Mesothelial cell of epicardium (in vitro differentiated cells): ENCODE measurements at places on chromosomes 1 and 21. TPM values are rescaled to one million over a fixed set of nuclear protein-coding genes. Genes with fewer than 3 reads are reported as not detected.

Gene TP73
- total RNA-seq = 1.0 to 1.4 TPM (median 1.2 TPM) in 3 replicates

Gene C1orf185
- total RNA-seq = not detected in 3 replicates

Gene HEYL
- total RNA-seq = 5.6 to 5.7 TPM (median 5.6 TPM) in 3 replicates

Gene SPATA46
- total RNA-seq = not detected in 3 replicates

Gene NPHS2
- not detected in 3 replicates for total RNA-seq

Gene SLAMF9
- not detected in 3 replicates for total RNA-seq

Gene S100A2
- total RNA-seq = 0.43 to 0.51 TPM in 2 of 3 replicates, not detected in the other

Gene LDLRAD1
- total RNA-seq = not detected in 3 replicates

Gene TBX15
- 0.09 TPM in 1 of 3 replicates, not detected in the others for total RNA-seq

Gene RNU1-1
- total RNA-seq = 3,774 to 3,945 TPM (median 3,937 TPM) in 3 replicates

Gene UQCRHL
- total RNA-seq = 2.8 to 3.5 TPM (median 3.0 TPM) in 3 replicates

Gene GPR153
- total RNA-seq = 24.6 to 27.5 TPM (median 25.0 TPM) in 3 replicates

Gene TTC22
- 1.2 to 1.6 TPM (median 1.3 TPM) in 3 replicates for total RNA-seq

Gene SPRR5
- not detected in 3 replicates for total RNA-seq

Gene FNDC10
- total RNA-seq = 5.4 to 6.2 TPM (median 5.4 TPM) in 3 replicates

Gene IL19
- not detected in 3 replicates for total RNA-seq

Gene SPRR2A
- total RNA-seq = not detected in 3 replicates

Gene CRYAA
- not detected in 3 replicates for total RNA-seq

Gene FMO5
- total RNA-seq = 0.73 to 1.7 TPM (median 0.97 TPM) in 3 replicates

Gene RNU1-2
- total RNA-seq = 3,774 to 3,945 TPM (median 3,937 TPM) in 3 replicates

Gene EFHD2
- total RNA-seq = 16.2 to 18.0 TPM (median 17.5 TPM) in 3 replicates
